Heart right ventricle (tissue), 16 donors: ENCODE measurements at places on chromosomes 13 and 19. TPM values are rescaled to one million over a fixed set of nuclear protein-coding genes. Genes with fewer than 3 reads are reported as not detected.

C5AR1 gene
- polyA plus RNA-seq, result 1.7 TPM

PLIN4 gene
- 42.0 TPM for polyA plus RNA-seq

LYPD5 gene
- 0.37 TPM for polyA plus RNA-seq

CRB3 gene
- not detected for polyA plus RNA-seq

RXFP2 gene
- not detected for polyA plus RNA-seq

TRIM13 gene
- 9.7 TPM for polyA plus RNA-seq

ANGPTL8 gene
- 3.9 TPM for polyA plus RNA-seq

LGALS14 gene
- polyA plus RNA-seq, result not detected

LACC1 gene
- 1.8 TPM for polyA plus RNA-seq

GPI gene
- polyA plus RNA-seq, result 178 TPM

PGLYRP1 gene
- polyA plus RNA-seq, result 0.16 TPM

THAP8 gene
- polyA plus RNA-seq, result 5.3 TPM

- DNase-seq, result no peak
Observed at GRCh38 chr19:10927730-10928562, 493 bp downstream of the YIPF2 start.

DNA sequence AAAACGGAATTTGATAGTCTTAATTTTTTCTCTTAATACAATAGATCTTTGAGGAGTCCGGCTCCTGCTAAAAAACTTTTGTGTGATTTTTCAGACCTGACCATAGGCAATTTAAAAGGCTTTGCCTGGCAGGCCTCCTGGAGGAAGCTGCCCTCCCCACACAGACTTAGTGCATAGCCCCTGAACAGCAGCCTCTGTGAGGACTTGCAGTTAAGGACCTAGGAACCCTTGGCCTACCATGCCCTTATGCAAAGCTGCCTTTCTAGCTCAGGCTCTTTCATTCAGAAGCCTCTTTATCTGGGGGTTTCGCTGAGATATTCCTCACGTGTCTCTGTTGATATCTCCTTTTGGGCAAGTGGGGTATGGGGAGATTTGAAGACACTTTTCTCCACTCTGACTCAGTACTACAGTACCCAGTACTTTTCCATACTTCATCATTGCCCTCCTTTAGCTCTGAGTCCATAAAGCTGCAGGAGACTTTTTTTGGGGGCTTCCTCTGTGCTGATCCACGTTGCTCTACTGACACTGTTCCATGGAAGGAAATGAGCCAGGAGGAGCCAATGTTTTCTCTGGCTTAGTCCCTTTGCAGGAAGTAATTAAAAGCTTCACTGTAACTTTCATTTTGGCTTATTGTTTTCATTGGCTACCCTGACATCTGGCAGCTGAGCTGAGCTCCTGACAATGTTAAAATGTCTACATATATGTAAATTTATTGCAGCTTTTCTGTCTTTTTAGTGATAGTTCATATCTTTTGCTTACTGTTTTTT lies 283.1 kb downstream of the TDRD3 start:
- no peak for DNase-seq

- DNase-seq, result peak; percentile 88
Observed at GRCh38 chr13:112711528-112712265, 21.9 kb downstream of the ATP11A start.

DNA sequence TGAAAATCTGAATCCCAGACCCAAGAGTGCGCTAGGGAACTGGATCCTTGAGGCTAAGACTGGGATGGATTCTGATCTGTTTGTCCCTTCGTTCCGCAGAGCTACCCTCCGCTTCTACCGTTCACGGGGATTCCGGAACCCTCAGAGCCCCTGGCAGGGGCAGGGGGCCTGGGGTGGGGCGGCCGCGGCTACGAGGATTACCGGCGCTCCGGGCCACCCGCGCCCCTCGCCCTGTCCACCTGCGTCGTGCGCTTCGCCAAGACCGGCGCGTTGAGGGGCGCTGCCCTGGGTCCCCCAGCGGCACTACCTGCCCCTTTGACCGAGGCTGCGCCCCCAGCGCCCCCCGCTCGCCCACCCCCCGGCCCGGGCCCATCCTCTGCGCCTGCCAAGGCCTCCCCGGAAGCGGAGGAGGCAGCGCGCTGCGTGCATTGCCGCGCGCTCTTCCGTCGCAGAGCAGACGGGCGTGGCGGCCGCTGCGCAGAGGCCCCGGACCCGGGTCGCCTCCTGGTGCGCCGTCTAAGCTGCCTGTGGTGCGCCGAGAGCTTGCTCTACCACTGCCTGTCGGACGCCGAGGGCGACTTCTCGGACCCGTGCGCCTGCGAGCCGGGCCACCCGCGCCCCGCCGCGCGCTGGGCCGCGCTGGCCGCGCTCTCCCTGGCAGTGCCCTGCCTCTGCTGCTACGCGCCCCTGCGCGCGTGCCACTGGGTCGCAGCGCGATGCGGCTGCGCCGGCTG lies 7.1 kb downstream of the SPRED3 start:
- DNase-seq, result no peak

DNA sequence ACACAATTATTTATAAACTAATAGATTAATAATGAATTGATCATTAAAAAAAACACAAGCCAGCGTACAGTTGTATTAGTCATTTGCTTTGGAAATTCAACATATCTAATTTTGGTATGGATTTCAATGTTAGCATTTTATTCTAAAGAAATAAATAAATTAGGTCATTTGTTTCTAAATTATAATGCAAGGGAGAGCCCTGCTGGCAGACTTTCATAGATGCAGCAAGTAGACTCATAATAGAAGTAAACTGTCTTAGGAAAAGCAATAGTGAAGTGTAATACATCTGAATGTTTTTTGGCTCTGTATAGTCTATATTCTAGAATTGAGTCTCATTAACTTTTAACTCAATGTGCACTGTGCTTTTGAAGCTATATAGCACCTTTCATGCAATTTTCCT lies 982.4 kb upstream of the MIR17HG start:
- no peak for DNase-seq

DNA sequence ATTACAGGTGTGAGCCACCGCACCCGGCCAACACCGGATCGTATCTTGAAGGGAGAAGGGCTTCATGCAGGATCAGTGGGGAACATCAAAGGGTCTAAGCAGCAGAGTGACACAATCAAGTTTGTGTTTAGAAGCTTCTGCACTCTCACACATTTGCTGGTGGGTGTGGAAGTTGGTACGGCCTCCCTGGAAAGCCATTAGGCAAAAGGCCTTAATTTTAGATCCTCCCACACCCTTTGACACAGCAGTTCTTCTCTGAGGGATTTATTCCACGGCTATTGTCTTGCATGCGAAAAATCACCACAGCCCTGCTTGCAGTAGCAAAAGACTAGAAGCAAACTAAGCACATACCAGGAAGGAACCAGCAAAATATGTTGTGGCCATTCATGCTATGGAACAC lies 18.3 kb upstream of the SLC1A5 start:
- DNase-seq, result no peak

DNA sequence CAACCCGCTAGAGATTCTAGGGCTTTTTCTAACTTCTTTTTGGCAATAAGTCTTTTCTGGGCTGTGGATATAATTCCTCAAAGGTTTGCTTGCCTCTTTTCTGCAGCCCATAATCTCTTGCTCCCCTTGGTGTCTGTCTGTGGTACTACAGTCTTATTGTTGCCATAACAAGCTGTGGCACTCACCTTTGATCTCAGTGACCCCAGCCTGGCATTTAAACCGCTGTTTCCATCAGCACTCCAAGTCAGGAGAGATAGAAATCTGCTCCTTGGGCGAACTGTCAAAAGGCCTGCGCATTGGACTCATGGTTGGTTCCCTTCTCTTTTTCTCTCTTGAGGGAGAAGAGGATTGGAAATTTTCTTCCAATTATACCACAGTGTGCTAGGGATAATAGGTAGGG lies 14.5 kb upstream of the MPHOSPH8 start:
- DNase-seq, result no peak

- no peak for DNase-seq
Observed at GRCh38 chr19:58566989-58567388, 6.1 kb downstream of the MZF1 start.

- DNase-seq, result no peak
Observed at GRCh38 chr13:83691966-83692365, 190.3 kb downstream of the SLITRK1 start.

DNA sequence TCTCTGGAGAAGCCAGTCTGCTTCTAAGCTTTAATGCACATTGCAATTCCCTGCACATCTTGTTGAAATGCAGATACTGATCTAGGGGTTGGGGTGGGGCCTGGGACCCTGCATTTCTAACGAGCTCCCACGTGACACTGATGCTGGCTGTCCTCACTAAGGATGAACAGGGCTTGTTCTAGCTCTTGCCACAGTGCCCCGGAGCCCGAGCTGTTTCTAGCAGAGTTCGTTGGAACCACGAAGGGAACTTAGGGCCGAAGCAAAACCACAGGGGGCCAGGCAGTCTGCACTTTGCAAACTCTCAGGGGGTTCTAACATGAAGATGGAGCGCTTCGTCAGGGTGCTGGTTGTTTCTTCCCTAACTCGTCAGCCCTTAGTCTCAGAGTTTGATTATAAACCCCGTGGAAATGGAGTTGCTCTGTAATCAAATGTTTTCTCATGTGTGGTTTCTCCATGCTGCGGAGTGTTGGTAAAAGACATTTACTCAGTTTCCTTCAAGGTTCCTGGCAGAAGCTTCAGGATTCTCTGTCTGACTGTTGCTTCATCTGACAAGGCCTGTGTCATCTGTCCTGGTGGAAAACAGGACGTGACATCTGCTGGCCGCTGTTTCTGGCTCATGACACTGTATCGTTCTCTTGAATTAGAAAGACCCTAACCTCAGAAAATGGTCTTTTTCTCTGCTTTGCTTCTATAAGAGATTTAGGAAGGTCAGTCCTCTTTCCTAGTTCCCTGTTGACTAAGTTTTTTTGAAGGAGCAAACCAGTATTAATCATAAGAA lies 221.5 kb downstream of the TEX29 start:
- no peak for DNase-seq

DNA sequence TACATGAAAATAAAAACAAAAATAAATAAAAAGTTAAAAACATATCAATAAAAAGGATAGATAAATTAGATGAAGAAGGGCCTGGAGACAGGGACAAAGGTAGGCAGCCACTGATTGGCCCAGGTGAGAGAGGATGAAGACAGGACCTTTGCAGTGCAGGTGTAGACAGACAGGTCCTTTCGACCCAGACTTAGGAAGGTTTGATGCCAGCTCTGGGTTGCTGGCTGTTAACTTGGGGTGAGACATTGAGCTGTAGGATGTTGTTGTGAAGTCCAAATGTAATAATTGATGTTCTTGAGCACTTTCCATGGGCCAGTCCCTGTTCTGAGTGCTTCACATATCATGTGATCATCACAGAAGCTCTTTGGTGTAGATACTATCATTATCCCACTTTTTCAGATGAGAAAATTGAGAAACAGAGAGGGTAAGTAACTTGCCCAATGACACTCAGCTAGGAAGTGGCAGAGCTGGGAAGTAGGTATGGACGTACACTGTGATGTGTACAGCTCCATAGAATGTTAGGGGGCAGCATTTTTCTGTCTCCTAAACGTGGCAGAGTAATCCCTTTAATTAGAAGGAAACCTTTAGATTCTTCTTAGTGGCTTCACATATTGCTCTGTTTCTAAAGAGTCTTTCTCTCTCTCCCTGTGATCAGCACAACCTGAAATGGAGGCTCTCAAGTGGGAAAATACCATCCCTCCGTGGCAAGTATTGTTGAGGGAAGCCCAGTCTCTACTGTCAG lies 76.0 kb upstream of the STK24 start:
- no peak for DNase-seq

GRCh38 chr19:40627486-40628279 lies 26.5 kb downstream of the LTBP4 start:
- no peak for DNase-seq

GRCh38 chr13:37127691-37128241 lies 22.3 kb upstream of the CSNK1A1L start:
- DNase-seq, result peak; percentile 51

- no peak for DNase-seq
Observed at GRCh38 chr19:6376512-6377190, 918 bp upstream of the PSPN start.

- DNase-seq, result no peak
Observed at GRCh38 chr13:80598189-80598588, 257.3 kb upstream of the SPRY2 start.

DNA sequence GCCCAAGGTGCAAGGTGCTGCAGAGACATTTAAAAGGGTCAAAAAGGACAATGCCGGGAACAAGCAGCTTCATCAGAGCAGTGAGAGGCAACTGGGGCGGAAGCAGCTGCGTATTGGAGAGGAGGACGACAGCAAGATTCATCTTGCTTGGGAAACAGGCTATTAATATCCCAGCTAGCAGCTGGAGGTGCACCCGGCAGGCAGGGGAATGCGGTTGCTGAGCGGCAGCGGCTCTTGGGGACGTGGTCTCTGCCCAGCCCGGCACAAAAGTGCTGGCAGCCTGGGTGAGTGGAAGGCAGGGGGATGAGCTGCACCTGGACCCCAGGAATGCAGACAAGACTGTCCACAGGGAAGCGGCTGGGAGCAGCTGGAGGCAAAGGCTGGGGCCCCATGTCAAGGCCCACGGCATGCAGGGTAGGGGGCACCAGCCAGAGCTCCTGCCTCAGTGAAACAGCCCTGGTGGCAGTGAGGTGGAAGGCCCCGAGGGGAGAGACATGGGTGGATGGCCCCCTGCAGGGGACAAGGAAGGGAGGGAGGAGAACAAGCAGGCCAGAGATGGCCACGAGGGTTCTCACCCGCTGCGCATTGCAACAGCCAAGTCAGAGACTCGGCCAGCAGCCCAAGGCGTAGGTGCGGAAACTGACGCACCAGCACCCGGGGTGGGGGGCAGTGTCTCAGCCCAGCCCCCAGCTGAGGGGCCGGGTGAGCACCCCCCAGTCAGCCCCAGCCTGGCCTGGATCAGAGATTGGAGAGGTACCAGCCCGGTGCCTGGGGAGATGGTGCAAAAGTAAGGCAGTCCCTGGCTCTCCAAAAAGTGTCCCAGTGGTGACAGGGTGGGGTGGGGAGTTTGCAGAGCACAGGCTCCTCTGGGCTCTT lies 34.4 kb downstream of the PEPD start:
- DNase-seq, result no peak

- DNase-seq, result no peak
Observed at GRCh38 chr19:16208847-16209665, 11.3 kb downstream of the AP1M1 start.

DNA sequence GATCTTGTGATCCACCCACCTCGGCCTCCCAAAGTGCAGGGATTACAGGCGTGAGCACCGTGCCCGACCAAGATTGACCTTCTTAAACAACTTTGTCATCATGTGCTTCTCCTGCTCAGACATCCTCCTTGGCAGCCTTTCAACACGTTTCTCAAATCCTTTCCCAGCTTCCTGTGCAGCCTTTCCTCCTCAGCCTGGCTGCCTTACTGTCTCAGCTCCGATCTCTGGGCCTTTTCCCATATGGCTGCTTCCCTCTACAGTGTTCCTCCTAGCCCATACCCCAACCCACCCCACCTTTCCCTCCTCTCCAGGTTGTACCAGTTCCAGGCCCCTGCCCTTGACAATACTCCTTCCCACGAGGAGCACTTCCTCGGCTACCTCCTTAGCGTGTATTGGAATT lies 7.2 kb downstream of the PHF11 start:
- peak; percentile 31 for DNase-seq

DNA sequence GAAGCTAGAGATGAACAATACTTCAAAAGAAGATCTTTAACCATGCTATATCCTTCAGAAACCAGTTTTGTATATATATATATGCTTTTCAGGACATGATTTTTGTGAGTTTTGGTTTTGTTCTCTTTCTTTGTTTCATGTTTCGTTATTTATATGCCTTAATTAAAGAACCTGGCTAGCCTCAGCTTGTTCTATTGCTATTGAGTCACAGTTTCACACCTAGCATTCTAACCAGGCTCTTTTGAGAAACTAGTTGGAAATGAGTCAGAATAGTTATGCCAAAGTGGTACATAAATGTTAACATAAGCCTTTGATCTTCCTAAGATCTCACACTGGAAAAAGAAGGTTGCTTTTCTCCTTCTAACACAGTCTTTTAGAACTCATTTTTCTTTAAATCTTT lies 1925.2 kb downstream of the OLFM4 start:
- DNase-seq, result no peak
